ENCODE measurements at places on chromosomes 6 and 20.

- no peak for DNase-seq
Observed at GRCh38 chr6:152402791-152403190, 234.4 kb downstream of the SYNE1 start.

DNA sequence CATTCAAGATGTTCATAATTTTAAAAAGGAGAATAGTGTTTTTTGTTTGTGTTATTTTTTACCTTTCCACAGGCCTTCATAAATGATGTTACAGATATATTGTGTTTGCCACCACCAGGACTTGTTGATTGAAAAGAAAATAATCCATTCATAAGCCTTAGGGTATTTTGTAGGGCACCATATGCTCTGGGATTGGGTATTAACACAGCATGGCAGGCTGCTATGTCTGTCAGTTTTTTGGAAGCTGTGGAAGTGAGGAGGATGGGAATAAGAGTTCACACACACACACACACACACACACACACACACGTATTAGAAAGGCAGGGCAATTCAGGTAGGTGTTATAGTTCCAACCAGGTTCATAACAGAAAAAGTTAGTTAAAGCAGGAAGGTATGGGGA lies 237.9 kb downstream of the HDGFL1 start:
- no peak for DNase-seq

- no peak for DNase-seq
Observed at GRCh38 chr6:3227363-3228045, at the start of gene TUBB2B. TSS of gene TUBB2B (minus strand) at chr6:3227653. CDS start at chr6:3227543, 110 bp downstream.

GRCh38 chr20:58406422-58407001 lies 17.5 kb downstream of the VAPB start:
- DNase-seq, result no peak

GRCh38 chr6:147577488-147577887 lies 69.0 kb downstream of the SAMD5 start:
- DNase-seq, result no peak
